RPMI7951 (cell line): ENCODE measurements at places on chromosomes 5 and 9. TPM values are rescaled to one million over a fixed set of nuclear protein-coding genes. Genes with fewer than 3 reads are reported as not detected.

The CNTNAP3 gene
- total RNA-seq = 0.12 and 0.39 TPM in 2 replicates

DNA sequence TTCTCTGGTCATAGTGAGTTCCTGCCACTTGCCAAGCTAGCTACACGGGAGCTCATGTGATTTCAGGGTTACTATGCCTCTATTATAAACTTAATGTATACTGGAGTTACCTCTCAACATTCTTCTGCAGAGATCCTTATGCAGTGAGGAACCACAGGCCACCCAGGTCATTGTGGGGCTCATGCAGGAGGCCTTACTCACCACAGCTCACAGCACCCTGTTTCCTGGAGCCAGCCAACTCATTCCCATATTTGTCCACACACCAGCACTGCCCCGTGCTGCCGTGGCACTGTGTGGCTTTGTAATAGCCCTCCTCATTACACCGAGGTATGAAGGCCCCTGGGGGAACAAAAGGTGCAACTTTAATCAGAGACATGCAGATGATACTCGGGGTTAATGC is 520.0 kb downstream of the SPOCK1 start:
- DNase-seq = peak; percentile 43

DNA sequence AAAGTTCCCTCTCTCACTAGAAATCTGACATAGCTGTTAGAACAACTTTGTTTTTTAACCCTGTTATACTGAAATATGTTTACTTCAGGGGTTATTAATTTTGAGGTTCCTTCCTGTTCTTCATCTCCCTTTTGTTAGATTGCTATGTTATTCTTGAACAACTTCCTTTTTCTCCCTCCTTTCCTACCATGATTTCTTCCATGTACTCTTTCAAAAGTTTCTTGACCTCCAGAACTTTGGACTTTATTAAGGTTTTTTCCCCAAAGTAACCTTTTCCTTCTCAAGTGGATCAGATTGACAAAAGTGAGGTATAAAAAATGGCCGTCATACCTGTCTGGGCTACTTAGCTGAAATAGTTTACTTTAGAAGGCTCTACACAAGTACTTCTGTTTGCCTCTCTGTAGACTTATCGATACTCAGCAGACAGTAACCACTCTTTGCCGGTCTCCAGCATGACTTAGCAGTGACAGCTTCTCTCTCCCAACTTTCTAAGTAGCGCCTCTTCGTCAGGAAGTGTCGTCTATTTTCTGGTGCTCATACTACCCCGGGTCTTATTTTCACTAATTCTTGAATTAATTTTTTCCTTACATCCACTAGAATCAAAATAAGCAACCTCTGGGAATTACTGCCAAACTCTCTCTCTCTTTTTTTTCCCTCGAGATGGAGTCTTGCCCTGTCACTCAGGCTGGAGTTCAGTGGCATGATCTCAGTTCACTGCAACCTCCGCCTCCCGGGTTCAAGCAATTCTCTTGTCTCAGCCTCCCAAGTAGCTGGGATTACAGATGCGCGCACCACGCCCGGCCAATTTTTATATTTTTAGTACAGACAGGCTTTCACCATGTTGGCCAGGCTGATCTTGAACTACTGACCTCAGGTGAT is 19.7 kb downstream of the NFIL3 start:
- DNase-seq = no peak

DNA sequence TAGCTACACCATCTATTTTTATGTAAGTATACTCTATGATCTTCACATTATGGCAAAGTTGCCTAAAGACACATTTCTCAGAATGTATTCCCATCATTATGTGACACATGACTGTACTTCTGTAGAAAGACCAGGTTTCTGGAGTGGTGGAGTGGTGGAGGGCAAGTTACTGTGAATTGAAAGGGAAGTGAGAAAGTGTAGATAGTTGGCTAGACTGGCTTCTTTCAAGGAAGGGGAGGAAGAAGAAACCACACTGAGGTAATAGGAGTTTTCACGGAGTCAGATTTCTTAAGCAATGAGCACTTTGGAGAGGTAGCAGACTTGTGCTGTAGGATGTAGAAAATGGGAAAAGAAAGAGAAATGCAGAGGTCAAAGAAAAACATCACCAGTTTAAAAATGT is 50.9 kb upstream of the EQTN start:
- DNase-seq = no peak

GRCh38 chr5:73302797-73303147 is 129.8 kb downstream of the TMEM174 start:
- no peak for DNase-seq
